GM13977 (cell line): ENCODE measurements at places on chromosomes 5 and 9.

GRCh38 chr5:160311491-160312133, 752 bp downstream of the CCNJL start:
- no peak for DNase-seq

- no peak for DNase-seq
These were observed 63.0 kb upstream of the BASP1 start for GRCh38 chr5:17154211-17154996.

DNA sequence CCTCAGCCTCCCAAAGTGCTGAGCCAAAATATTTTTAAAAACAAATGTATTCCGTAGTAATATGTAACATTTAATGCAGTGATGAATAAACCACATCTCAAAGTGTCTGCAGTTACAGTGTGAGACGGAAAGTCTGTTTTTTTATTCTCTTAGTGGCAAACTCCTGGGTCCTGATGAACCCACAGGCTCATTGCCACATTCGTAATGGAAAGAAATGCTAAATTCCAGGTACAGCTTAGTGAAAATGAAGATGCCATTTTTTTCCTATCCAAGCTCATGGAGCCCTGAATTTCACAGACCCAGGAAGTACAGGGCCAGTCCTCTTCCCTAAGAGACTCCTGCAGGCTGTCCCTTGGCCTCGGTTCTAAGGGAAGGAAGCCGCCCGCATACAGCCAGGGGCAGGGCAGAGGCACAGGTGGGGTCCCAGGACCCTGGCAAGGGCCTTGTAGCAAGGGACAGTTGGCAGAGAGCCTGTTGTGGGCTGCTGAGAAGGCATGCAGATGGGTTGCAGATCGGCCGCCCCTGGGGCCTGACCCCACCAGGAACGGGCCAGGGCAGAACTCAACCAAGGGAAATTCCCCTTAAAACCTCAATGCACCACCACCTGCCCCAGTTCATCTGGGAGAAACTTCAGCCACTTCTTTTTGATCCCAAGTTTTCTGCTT, 36.2 kb downstream of the IPPK start:
- no peak for DNase-seq

GRCh38 chr5:76859591-76860247, 9.9 kb downstream of the S100Z start:
- DNase-seq: no peak

DNA sequence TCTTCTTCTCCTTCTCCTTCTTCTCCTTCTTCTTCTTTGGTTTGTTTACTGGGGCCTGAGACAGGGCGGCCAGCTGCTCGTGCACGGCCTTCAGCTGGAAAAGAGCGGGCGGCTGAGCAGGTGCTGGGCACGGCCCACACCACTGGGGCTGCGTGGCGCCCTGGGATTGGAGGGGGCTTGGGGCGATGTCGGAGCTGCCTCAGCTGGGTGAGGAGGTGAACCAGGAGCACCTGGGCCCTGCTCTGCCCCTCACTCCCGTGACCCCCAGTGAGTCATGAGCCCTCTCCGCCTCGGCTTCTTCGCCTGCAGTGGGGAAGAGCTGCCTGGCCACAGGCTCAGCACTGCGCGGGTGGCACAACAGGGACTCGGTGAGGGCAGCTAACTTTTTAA, 14.9 kb downstream of the BRD3OS start:
- DNase-seq: no peak

- DNase-seq: no peak
These were observed 47.8 kb upstream of the JADE2 start for GRCh38 chr5:134477462-134478245.

- no peak for DNase-seq
These were observed 65.5 kb downstream of the CCNH start for GRCh38 chr5:87347272-87347671.

DNA sequence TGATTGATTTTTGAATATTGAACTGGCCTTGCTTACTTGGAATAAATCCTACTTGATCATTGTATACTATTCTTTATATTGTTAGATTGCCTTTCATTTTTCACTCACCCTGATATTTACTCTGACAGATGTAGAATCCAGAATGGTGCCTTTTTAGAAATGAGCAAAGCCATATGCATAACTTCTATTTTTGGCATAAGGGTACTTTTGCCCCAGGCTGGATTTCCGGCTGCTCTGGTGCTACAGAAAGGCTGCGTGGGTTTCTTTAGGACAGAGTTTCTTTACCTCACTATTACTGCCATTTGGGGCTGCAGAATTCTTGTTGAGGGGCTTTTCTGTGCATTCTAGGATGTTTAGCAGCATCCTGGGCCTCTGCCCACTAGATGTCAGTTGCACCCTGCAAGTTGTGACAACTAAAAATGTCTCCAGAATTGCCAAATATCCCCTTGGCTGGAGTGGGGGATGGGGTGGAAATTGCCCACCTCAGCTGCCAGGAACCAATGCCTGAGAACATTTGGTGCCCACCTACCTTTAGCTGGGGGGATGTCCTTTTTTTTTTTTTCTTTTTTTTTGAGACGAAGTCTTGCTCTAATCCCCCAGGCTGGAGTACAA, 50.1 kb downstream of the SLC36A1 start:
- no peak for DNase-seq

- DNase-seq: peak; percentile 97
These were observed at the start of gene STK10 for GRCh38 chr5:172188033-172188892. Gene STK10, minus strand, starts transcription at chr5:172188224. Its CDS starts 182 bp downstream, at chr5:172188042.

GRCh38 chr9:89864731-89865130, 259.9 kb downstream of the GADD45G start:
- no peak for DNase-seq
